ENCODE measurements at places on chromosomes 16 and 17.

GRCh38 chr17:7888184-7888920 lies at the start of gene CHD3:
TSS of gene CHD3 (plus strand) at chr17:7888789. CDS start at chr17:7889001, 212 bp downstream.
- DNase-seq: peak; percentile 66

DNA sequence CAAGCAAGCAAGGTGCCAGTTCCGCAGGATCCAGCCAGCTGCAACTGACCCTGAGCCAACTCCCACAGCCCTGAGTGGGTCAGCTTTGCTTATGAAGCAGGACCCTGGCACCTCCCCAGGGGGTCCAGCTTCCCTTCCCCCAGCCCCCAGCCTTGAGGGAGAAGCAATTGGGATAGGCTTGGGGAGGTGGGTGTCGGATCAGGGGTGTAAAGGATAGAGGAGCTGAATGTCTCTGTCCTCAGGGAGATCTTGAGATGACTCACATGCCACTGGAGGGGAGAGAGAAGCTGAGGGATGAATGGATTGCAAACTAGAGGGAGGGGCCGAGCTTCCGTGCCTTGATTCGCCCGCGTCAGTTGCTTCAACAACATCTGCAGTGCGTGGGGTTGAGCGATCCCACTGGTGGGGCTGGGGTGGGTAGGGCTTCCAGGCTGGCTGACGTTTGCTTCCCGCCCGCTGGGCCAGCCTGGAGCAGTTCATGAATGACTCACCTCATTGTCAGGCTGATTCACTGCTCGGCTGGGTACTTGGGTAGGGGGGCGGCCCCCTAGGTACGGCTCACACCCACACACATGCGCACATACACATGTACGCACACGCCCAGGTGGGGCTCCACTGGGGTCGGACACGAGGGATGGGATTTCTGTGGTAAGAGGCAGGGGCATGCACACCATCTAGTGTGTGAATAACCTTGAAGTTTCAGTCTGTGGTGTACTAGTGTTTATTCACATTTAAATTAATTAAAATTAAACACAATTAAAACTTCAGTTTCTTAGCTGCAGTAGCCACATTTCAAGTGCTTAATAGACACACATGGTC lies 3.6 kb upstream of the HROB start:
- DNase-seq: peak; percentile 81

DNA sequence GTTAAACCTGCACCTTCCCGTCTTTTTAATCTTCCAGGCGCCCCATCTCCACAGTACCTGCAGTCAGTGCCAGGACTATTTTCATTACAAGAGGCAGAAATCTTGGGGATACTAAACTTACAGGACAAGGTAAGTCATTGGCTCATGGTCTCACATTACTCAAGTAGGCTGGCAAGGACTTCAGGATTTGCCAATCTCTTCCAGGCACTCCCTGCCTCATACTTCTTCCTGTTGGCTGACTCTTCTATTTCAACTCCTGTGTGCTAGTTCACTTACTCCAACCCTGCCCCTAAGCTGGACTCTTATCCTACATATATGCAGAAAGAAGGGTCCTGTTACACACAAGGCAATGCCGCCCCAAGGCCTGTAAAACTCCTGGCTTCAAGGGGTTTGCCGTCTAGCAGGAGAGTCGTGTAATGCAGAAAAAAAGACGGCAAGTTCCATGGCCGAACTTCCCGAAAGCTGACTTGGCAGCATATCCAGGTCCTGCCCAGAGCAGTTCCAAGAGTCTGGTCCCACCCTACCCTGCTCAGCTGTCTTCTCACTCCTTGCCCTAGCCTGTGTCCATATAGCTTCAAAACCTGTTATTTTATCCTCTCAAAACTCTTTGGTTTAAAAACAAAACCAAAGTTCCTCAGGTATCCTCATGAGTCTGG lies 14.8 kb downstream of the ERN1 start:
- DNase-seq: no peak

DNA sequence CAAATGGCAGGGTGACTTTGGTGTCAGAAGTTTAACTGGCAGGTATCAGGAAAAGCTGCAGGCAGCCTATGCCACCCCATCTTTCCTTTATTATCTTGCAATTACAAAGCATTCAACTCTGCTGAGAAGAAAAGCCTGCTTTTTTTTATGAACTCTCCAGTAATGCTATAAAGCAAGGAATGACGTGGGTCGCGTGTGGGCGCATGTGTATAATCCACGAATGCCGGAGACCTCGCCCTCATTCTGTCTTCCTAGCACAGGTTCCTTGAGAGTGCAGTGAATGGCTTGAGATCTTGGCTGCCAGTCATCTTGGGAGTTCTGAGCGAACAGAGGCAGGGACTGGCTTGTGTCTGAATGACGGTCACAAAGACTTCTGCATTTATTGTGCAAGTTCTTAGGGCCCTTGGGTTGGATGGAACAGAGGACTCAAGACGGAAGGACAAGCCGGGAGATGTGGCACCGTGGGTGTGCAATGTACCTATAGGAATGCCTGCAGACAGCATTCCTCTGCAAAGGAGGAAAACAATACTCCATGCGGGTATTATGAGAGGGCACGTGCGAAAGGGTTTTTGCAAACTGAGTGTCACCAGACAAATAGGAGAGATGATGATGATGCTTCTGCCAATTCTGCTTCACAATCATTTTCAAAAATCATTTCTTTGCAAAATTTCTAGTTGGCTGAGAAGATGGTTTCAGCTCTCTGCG lies 96.1 kb upstream of the ELAC2 start:
- no peak for DNase-seq

- DNase-seq: no peak
Measured at GRCh38 chr17:65182233-65182632, 45.1 kb downstream of the RGS9 start.

DNA sequence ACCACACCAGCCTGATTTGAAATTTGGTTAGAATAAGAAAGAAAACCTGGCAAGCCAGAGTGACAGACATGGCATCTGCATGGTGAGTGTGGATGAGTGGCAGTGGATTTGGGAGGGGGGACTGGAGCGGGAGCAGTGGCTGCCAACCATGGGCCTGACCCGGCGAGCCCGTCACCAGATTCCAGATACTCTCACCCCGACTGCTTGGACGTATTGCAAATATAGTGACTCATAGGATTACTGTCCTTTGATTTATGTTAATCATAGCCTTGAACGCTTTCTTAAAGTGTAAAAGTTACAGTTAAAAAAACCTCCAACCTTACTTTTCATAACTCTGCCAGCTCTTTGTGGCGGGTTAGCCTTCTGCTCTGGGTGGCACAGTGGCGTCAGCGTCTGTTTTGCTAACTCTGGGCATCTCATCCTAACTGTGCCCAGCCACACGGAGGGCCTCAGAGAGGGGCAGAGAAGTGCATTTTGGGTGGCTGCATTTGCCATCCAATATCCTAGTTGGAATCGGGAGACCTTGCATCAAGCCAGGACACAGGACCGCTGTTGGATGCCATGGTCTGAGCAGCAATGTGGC lies 26.8 kb upstream of the FOXK2 start:
- no peak for DNase-seq

GRCh38 chr16:22786691-22787090 lies 27.3 kb upstream of the HS3ST2 start:
- DNase-seq: no peak

- DNase-seq: no peak
Measured at GRCh38 chr16:27929818-27930217, 133.7 kb downstream of the GSG1L start.

GRCh38 chr17:4956493-4957061 lies 5.7 kb downstream of the ENO3 start:
- peak; percentile 41 for DNase-seq

DNA sequence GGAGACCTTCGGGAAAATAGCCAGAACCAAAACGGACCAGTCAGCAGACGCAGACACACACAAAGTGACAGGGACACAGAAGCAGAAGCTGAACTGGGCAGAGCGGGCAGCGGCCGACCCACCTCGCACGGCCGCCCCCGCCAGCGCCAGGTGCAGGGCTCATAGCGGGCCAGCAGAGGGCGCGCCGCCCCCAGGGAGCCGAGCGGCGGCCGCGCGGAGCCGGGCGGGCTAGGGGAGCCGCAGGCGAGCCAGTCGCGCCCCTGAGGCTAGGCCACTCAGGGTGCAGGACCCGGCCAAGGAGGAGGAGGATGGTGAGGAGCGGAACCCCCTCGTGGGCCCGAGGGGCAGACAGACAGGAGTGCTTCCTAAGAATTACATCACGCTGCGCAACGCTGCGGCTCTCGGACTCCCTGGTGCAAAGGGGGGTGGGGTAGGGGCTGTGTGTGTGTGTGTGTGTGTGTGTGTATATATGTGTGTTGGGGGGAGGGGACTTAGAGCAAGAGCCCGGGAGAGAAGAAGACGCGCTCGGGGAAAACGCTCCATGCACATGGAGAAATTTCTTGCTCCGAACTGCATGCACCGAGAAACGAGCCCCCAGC lies 913 bp upstream of the NOG start:
- peak; percentile 63 for DNase-seq

GRCh38 chr16:709566-710499 lies 4.2 kb upstream of the FBXL16 start:
- DNase-seq: no peak

DNA sequence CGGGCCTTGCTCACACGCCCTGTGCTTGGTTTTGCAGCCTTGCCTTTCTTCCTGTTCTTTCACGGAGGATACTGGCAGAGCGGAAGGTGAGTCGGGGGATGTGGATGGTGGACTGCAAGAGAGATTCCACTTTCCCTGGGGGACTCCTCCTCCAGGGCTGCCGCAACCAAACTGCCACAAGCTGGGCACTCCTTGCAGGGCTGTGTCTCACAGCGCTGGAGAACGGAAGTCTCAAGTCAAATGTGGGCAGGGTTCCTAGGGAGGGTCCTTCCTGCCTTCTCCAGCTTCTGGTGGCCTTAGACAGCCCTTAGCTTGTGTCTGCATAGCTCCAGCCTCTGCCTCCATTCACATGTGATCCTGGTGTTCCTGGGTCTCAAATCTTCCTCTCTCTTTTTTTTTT lies 11.4 kb upstream of the BIRC5 start:
- no peak for DNase-seq

DNA sequence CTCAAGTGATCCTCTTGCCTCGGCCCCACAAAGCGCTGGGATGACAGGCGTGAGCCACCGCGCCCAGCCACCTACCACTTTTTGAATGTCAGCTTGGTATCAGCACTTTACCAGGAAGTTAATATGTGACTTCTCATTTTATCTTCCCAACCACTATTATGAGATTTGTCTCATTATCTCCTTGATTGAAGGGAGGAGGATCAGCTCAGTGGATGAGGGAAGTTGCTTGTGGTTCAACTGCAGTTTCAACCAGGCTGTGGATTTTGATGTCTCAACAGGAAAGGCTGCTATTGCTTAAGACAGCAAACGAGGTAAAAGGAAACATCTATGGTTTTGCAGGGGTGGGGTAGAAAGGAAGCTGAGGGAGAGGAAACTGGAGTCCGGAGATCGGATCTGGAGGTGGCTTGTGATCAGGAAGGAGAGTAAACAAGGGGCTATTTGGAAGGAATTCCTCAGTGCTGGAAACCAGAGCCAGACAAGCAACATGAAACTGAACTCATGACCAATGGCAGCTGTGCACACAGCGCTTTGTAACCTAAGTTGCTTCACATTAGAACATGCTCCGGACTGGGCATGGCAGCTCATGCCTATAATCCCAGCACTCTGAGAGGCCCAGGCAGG lies 180.5 kb downstream of the VPS53 start:
- peak; percentile 55 for DNase-seq

- DNase-seq: no peak
Measured at GRCh38 chr17:82305727-82306300, 11.6 kb downstream of the CD7 start.

- no peak for DNase-seq
Measured at GRCh38 chr16:24069036-24069590, 187.0 kb upstream of the CACNG3 start.

DNA sequence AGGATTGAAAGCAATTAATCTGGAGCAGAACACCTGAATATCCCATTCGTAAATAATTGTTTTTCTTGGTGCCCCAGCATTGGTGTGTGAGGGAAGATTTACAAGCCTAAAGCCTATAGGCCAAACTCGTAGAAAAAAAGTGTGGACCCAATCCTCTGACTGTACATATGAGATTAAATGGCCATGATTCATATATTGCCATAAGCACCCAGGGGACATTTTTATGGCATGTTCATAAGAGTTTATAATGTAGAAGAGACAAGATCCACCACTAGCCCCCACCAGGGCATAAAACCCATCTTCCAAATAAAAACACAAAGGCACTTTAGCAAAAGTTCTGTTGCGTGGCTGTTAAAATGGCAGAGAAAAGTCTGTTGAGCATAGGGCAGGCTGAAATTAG lies 15.5 kb upstream of the SALL1 start:
- no peak for DNase-seq

DNA sequence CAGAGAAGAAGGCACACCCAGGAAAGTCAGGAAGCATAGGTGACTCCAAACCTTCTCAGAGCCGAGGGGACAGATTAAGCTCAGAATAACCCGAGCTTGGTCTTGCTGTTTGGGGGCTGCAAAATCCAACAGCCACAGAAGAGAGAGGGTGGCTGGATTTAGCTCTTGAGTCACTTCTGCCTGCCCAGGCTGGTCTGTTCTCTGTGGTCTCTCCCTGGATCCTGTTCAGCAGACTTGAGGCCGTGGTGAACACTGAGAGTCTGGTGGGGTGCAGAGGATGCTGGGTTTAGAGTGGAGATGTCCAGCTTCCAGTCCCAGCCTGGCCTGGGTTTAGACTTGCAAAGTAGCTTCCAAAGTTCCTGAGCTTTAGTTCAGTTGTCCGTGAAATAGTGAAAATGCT lies 8.8 kb downstream of the SLC26A11 start:
- no peak for DNase-seq

DNA sequence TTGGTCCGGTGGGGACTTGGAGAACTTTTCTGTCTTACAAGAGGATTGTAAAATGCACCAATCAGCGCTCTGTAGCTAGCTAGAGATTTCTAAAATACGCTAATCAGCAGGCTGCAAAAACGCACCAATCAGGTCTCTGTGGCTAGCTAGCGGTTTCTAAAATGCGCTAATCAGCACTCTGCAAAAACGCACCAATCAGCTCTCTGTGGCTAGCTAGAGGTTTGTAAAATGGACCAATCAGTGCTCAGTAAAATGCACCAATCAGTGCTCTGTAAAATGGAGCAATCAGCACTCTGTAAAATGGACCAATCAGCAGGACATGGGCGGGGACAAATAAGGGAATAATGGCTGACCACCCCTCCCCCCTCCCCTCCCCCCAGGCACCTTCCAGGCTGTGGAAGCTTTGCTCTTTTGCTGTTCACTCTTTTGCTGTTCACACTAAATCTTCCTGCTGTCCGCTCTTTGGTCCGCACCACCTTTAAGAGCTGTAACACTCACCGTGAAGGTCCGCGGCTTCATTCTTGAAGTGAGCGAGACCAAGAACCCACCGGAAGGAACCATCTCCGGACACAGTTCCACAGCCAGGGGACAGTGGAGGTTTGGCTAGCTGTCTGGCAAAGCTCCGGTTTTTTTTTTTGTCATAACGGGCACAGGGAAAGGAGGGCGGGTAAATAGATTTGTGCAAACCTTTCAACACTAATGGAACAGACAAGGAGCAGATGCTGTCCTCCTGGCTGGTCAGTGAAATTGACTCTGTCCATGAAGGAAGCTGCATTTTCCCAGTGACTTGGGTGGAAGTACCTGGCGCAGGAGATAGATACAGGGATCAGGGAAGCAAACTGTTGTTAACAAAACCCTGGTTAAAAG lies 8.3 kb downstream of the PITPNC1 start:
- no peak for DNase-seq

DNA sequence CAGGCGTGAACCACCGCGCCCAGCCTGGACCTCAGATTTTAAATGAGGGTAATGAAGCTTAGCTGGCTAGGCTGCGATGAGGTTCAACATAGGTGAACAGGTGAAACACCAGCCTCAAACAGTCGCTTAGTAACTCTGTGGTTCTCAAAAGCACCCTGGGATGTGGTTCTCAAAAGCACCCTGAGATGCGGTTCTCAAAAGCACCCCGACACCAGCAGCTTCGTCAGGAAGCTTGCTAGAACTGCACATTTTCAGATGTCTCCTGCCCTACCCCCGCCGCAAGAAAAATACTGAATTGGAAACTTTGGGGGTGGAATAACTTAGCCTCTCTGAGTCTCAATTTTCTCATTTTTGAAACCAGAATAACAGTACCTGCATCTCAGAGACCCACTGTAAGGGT lies 86.7 kb upstream of the XYLT1 start:
- no peak for DNase-seq

All from activated CD4-positive, alpha-beta T cell treated with anti-CD3 and anti-CD28 coated beads, Interleukin-10, Interleukin-2, amounts not matched to agents 100 ng/mL and 50 ng/mL, durations not matched to agents 16 hours and 8 hours (primary cell).